ENCODE measurements at places on chromosomes 1 and 21. TPM values are rescaled to one million over a fixed set of nuclear protein-coding genes. Genes with fewer than 3 reads are reported as not detected.

KRTAP11-1 gene
- total RNA-seq: not detected

CDA gene
- total RNA-seq: 0.72 TPM

BTF3L4 gene
- 31.1 TPM for total RNA-seq

ABCA4 gene
- total RNA-seq: 1.3 TPM

TEX50 gene
- total RNA-seq: not detected

SH2D5 gene
- 29.5 TPM for total RNA-seq

CAMK1G gene
- total RNA-seq: 47.8 TPM

KCNJ9 gene
- total RNA-seq: 81.2 TPM

HENMT1 gene
- total RNA-seq: 14.7 TPM

LGR6 gene
- total RNA-seq: 0.57 TPM

ACTN2 gene
- total RNA-seq: 60.9 TPM

RGS13 gene
- total RNA-seq: not detected

ACTL8 gene
- total RNA-seq: not detected

MPZ gene
- 5.0 TPM for total RNA-seq

- DNase-seq: no peak
Measured at GRCh38 chr21:42010507-42011495, 641 bp upstream of the ZBTB21 start.

DNA sequence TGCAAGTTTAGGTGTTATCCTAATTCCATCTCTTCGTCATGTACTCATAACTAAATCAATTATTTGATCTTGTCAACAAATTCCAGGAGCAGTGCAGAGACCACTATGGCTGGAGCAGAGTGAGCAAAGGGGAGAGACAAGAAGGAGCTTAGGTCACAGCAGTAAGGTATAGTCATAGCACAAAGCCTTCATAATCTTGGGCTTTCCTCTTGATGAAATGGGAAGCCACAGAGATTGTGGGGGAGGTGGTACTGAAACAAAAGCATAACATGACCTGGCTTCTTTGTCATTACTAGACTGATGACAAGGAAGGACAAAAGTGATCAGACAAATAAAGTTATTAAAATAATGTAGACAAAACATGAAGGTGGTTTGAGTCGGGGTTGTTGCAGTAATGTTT is 60.1 kb upstream of the PTGS2 start:
- no peak for DNase-seq

GRCh38 chr1:226697151-226697928 is 41.7 kb downstream of the ITPKB start:
- DNase-seq: no peak

DNA sequence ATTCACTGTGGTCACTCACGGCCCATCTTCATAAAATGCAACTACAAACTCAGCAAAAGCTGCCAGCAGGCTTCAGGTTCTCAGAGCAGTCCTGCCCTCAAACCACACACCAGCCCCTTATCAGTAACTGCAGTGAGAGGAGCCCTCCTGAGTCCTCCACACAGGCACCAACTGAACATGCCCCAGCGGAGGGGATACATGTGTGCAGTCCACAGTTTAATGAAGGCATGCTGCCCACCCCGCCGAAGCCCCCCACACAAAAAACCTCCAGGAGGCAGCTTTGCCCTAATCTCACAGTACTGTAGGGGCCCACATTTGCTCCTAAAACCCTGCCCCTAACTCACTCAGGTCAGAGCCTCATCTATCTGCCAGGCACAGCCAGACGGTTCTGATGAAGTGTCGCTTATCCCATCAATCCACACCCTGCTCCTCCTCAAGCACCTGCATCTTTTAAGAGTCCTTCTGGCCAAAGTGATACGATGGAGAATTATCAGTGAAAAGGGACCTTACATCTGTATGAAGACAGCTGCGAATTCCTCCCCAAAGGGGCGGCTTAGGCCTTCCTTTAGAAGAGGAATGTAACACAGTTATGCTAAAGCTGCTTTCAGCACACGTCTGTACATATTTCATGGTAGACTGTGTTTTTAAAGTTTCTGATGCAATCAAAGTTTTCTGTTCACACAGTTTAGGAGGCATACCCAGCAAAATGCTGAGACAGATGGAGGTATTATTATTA is 3.5 kb downstream of the ABCB10 start:
- DNase-seq: no peak

- no peak for DNase-seq
Measured at GRCh38 chr1:55993646-55994318, 585.6 kb downstream of the PLPP3 start.

GRCh38 chr1:167784876-167785550 is 63.2 kb downstream of the MPZL1 start:
- DNase-seq: no peak

- no peak for DNase-seq
Measured at GRCh38 chr1:217193151-217193550, 437.7 kb downstream of the GPATCH2 start.

DNA sequence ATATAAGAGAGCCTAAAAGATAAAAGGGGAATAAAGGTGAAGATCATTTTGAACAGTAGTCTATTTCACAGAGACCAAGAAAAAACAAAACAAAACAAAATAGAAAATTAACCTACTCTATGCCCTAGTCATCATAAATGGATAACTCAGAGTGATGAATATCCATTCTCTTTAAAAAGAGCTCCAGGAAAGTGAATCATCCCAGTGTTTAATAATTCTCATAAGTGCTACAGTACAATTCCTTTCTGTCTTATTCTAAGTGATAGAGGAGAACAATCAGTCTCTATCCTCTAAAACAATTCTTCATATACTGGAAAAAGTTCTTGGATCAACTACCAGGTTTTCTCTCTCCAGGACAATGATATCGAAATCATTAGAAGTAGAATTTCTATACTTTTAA is 45.8 kb downstream of the GDAP2 start:
- no peak for DNase-seq

- no peak for DNase-seq
Measured at GRCh38 chr1:67367370-67368045, 59.8 kb downstream of the IL12RB2 start.

- DNase-seq: peak; percentile 11
Measured at GRCh38 chr1:47201179-47201578, 11.3 kb upstream of the PDZK1IP1 start.

- no peak for DNase-seq
Measured at GRCh38 chr1:155242805-155243358, 12.4 kb downstream of the ENTREP3 start.

DNA sequence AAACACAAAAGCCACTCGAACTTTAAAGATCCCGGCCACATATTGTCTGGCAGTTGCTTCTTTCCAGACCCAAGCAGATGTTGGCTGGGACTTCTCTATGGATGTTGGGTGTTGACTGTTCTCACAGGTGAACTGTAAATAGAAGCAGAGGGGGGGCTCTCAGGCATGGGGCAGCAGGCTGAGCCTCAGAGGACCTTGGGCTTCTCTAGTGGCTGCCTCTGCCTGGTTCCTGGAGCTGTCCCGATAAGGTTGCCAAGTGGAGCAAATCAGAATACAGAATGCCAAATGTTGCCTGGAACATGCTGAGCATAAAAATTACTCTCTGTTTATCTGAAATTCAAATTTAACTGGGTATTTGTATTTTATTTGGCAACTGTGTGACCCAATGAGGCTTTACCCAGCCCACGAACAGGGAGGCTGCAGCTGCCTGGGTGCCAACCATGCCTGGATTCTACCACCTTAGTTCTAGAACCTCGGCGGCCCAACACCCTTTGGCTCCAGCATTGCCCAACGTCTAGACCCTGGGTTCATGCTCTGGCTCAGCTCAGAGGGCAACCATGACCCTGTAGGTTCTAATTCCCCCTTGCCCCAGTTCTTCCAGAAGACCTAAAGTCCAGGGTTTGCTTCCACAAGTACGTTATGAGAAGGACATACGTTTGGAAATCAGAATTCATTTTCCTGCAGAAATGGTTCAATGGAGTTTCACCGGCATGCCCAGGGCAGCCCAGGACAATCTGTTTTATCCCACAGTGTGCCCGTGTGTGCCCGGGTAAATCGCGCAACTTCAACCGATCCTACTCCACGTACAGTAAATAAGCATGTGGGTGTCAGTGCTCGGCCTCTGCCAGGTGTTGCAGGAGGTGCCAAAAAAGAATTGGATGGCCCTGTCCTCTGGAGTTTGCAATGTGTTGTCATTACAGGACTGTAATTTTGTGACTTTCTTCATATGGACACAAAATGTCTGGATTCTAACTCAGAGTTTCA is 5.4 kb upstream of the SLC45A1 start:
- DNase-seq: no peak

DNA sequence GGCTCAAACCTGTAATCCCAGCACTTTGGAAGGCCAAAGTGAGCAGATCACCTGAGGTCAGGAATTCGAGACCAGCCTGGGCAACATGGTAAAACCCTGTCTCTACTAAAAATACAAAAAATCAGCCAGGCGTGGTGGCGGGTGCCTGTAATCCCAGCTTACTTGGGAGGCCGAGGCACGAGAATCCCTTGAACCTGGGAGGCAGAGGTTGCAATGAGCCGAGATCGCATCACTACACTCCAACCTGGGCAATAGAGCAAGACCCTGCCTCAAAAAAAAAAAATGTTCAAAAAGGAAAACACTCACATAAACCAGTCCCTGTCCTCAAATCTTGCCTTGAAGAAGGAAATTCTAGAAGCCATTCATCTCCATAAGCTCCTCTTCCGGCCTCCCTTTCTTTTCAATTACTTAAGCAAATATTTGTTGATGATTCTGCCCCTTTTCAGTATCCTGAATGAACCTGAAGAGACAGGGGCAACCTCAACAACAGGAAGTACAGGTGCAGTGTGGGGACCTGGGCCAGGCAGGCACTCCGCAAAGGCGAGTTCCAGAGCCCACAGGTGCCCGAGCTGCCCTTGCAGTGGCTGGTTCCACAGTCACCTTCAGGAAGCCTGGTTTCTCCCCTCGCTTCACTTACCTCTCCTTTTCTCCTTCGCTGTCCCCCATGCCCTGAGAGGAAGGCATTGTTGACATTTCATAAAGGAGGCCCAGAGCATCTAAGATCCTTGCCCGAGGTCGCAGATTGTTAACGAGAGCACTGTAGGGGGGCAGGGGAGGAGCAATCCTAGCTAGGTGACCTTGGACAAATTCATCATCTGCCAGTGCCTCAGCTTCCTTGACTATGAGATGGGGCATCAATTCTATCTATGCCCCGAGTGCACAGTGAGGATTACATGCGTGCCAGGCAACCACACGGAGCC is 8.9 kb upstream of the LEFTY1 start:
- DNase-seq: no peak

- no peak for DNase-seq
Measured at GRCh38 chr1:241821363-241821762, 26.6 kb upstream of the EXO1 start.

GRCh38 chr1:157371826-157372225 is 180.5 kb downstream of the FCRL5 start:
- DNase-seq: no peak

DNA sequence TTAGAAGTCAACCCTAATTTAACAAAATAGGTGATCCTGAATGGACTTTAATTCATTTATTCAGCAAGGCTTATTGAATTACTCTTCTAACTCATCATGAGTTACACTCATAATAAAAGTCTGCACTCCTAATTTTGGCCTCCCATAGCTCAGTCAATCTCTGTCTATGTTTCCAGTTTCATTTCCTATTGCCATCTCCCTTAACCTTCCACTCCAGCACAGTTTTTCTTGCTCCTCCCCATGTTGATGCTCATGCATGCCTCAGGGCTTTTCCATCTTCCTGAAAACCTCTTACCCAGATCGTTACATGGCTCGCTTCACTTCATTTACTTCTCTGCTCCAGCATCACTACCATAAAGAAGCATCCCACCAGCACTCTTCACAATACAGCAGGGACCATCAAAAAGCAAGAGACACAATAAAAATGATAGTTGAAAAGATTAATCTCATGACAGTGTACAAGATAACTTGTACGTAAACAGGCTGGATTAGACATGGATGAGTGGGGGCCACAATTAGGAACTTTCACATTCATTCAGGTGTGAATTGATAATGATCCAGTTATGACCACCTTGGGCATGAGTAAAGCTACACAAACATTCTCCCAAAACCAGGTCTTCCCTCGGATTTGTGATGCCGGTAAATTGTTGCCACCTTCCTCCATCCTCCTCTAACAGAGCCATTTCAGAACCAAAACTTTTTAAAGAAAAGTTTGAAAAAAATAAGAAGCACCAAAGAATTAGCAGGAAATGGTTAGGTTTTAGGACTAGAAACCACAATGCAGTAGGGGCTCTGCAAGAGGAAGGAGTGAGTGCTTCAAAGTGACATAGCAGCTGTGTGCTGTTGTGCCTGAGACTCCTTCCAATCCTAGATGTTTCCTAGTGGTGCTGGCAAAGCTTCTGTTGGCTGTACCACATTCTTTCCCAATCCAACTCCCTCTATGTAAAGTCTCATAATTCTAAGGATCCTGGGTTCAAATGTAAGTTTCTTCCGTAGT is 89.8 kb downstream of the OLFML2B start:
- no peak for DNase-seq

DNA sequence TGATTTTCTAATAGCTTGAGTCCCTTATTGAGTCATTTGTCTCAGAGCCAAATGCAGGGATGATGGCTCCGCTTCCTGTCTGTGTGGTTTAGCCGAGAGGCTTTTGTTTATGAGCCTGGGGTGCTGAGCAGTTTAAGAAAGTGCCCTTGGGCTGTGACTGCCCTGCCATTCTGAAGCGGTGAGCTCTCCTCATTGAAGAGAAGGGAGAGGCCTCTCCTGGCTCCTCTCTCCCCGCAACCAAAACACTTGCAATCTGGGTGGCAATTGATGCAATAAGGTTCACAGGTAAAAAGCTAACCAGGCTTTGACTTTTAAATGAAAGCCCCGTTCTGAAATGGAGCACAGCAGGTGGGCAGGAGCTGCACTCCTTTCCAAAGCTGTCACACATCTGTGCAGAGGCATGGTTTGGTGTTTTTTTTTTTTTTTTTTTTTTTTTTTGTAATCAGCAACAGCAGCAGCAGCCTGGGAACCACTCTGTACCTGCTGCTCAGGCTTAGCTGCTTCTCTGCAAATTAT is 403.7 kb downstream of the SIPA1L2 start:
- no peak for DNase-seq

DNA sequence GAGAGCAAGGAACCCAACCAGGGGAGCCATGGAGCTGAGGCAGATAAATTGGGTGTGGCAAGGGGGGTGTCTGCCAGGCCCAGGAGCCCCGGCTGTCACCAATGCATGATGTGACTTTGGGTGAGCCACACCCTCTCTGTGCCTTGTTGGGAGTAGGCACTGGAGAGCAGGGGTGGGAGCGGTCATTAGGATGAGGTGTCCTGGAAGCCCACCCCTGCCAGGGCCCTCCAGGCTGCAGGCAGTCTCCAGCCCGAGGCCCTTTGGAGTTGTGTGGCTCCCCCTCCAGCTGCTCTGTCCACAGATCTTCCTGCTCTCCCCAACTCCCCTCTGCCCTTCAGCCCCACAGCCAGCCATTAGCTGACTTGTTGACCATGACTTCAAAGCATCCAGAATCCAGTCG is 11.4 kb downstream of the MX2 start:
- no peak for DNase-seq

- no peak for DNase-seq
Measured at GRCh38 chr1:52601519-52601918, 652 bp upstream of the GPX7 start.

GRCh38 chr1:206986402-206986801 is 16.1 kb upstream of the FCAMR start:
- DNase-seq: no peak
